ENCODE measurements at places on chromosomes 3 and 15.

DNA sequence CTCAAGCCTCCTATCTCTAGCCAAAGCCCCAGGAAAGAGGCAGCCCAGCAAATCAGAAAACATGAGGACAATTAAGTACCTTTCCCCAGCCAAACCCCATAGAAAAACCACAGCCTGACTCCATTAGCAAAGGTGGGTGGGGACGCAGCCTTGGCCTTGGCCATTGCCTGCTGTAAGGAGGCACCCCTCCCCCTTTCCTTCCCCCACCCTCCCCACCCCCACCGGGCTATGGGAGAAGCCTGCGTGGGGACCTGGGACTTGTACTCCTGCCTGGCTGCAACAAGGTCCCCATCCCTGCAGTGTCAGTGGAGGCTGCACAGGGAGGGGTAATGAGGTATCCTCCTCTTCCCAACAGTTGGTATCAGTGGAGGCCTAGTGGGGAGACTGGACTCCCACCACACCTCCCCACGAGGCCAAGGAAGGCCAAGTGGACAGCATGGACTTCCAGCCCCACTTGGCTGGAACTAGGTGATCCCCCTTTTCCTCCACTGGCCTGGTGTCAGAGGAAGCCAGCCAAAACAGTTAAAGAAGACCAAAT is 20.5 kb downstream of the PRR23E start:
- H3K27ac ChIP-seq = no peak overlapping the region
- H3K4me1 ChIP-seq = peaks cover 9% of the 10 kb centered on the region
- H3K4me3 ChIP-seq = no peak overlapping the region
- DNase-seq = no peak
- no peaks in the 10 kb centered on the region for H3K36me3 ChIP-seq
- 0 out of 2 replicates have a peak, but pooled peaks cover 6% of the 10 kb centered on the region for H3K27me3 ChIP-seq

GRCh38 chr3:136658946-136659682 is 93.1 kb downstream of the STAG1 start:
- peaks cover 7% of the 10 kb centered on the region for H3K4me1 ChIP-seq
- no peak overlapping the region for H3K4me3 ChIP-seq
- H3K36me3 ChIP-seq = no peaks in the 10 kb centered on the region
- peak; percentile 53 for DNase-seq
- H3K27ac ChIP-seq = no peak overlapping the region
- H3K27me3 ChIP-seq = no peaks in the 10 kb centered on the region

GRCh38 chr15:36926427-36926825 is 173.9 kb downstream of the MEIS2 start:
- no peaks in the 10 kb centered on the region for H3K4me1 ChIP-seq
- no peaks in the 10 kb centered on the region for H3K27me3 ChIP-seq
- no peak overlapping the region for H3K4me3 ChIP-seq
- H3K36me3 ChIP-seq = no peaks in the 10 kb centered on the region

DNA sequence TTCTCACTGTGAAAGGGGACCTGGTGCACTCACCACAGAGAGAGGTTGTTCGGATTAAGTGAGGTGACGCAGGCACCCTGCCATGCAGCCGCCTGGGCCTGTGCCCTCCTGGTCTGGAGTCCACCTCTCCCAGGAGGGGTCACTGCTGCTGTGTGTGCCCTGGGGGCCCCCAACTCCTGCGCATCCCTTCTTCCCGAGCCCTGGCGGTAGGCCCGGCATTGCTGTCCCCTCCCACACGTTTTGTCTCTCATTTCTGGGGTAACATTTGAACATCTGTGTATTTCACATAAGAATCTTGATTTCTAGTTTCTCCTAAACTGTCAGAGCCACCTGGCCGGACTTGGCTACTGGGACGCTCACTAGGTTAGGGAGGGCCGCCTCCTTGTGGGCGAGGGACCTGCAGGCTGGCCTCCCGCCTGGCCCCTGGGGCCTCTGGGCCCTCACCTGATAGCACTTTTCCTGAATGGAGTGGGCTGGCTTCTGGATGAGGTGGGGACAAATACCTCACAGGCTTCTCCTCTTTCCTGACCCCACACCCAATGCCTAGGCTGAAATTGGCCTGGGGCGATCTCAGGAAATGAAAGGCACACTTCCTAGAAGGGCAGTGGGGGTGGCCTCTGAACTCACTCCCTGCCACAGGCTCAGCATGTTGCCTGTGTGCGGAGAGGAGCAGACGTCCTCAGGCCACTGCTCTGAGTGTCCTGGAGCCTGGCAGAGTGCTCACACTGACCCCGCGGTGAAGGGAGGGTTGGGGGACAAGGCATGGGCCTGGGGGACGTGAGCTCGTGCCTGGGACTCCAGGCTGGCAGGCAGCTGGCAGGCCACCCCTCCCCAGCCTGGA is 104.2 kb upstream of the PRR23E start:
- H3K36me3 ChIP-seq = no peaks in the 10 kb centered on the region
- H3K4me1 ChIP-seq = no peaks in the 10 kb centered on the region
- no peak overlapping the region for H3K4me3 ChIP-seq
- DNase-seq = no peak
- H3K27me3 ChIP-seq = no peaks in the 10 kb centered on the region
- no peak overlapping the region for H3K27ac ChIP-seq

GRCh38 chr15:84797212-84797611 is 19.9 kb upstream of the ALPK3 start:
- H3K4me3 ChIP-seq = no peak overlapping the region
- no peaks in the 10 kb centered on the region for H3K27me3 ChIP-seq
- no peak overlapping the region for H3K27ac ChIP-seq
- peaks cover 34% of the 10 kb centered on the region for H3K36me3 ChIP-seq
- no peak for DNase-seq
- no peaks in the 10 kb centered on the region for H3K4me1 ChIP-seq

DNA sequence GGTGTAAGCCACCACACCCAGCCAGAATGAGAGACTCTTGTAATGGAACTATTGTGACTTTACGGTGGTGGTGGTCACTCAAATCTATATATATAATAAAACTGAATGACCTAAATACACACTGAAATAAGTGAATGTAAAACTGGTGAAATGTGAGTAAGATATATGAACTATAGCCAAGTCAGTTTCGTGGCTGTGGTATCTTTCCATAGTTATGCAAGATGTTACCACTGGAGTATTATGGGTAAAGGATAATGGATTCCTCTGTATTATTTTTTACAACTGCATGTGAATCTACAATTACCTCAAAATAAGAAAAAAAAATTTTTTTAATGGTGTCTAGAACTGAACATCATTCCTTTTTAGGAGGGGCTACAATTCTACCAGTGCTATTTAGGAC is 21.9 kb downstream of the PIK3CB start:
- no peaks in the 10 kb centered on the region for H3K4me1 ChIP-seq
- no peaks in the 10 kb centered on the region for H3K36me3 ChIP-seq
- no peaks in the 10 kb centered on the region for H3K27me3 ChIP-seq
- no peak overlapping the region for H3K4me3 ChIP-seq

DNA sequence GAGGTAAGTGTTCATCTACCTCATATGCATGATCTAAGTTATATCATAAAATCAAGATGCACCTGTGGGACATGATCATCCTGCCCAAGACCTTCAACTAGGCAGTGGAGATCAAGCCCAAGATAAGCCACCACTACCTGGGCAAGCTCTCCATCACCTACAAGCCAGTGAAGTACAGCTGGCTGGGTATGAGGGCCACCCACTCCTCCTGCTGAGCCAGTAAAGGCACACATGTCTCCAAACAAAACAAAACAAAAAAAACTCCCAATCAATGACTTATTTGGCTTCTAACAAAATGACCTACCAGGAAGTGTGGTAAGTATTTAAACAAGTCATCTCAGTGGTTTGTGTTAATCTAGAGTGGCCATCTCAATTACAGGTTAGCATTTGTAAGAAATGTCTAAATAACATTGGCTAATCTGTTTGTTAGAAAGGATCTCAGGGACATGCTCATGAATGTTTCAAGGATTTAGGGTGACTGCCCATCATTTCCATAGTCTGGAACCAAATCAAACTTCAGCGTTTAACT is 3.1 kb downstream of the PAQR9 start:
- H3K4me3 ChIP-seq = no peak overlapping the region
- no peak overlapping the region for H3K27ac ChIP-seq
- no peaks in the 10 kb centered on the region for H3K4me1 ChIP-seq
- H3K27me3 ChIP-seq = peaks cover 5% of the 10 kb centered on the region

DNA sequence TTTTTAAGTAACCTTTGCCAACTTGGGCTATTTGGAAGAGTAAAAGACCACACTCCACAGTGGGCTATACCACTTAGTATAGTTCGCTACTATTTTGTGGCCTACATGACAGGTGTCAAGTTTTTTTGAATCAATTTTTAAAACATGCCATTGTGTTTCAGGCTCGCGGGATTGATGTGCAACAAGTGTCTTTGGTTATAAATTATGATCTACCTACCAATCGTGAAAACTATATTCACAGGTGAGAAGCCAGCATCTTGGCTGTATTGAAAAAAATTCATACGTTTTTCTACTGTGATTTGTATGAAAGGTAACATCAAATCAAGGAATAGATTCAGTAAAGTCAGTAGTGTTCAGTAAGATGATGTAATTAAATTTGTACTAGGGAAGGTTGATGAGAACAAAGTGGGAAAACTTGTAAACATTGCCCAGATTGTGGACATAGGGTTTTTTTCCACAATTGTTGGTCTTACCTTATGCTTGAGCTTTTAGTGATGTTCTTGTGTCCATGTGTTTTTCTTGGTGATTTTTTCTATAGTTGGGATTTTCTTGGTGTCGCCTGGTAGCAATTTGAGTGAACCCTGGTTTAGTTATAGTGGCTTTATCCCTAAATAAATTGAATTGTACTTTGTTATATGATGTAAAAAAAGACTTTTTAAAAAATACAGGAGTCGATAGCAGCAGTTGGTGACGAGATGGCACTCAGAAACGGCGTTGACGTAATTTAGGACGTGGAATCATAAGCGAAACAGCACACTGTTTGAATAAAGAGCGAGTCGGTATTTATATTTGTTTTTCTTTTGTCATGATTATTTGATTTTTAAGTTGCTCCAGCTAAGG is 4.5 kb downstream of the EIF4A2 start:
- DNase-seq = no peak
- no peaks in the 10 kb centered on the region for H3K27me3 ChIP-seq
- H3K27ac ChIP-seq = no peak overlapping the region

- H3K36me3 ChIP-seq = no peaks in the 10 kb centered on the region
- no peaks in the 10 kb centered on the region for H3K4me1 ChIP-seq
- H3K27ac ChIP-seq = no peak overlapping the region
- H3K4me3 ChIP-seq = no peak overlapping the region
Measured at GRCh38 chr3:71497367-71497897, 86.1 kb downstream of the FOXP1 start.

GRCh38 chr3:139695007-139695406 is 17.2 kb upstream of the NMNAT3 start:
- DNase-seq = no peak
- no peaks in the 10 kb centered on the region for H3K27me3 ChIP-seq
- peaks cover 2% of the 10 kb centered on the region for H3K4me1 ChIP-seq
- H3K4me3 ChIP-seq = no peak overlapping the region
- H3K36me3 ChIP-seq = no peaks in the 10 kb centered on the region

DNA sequence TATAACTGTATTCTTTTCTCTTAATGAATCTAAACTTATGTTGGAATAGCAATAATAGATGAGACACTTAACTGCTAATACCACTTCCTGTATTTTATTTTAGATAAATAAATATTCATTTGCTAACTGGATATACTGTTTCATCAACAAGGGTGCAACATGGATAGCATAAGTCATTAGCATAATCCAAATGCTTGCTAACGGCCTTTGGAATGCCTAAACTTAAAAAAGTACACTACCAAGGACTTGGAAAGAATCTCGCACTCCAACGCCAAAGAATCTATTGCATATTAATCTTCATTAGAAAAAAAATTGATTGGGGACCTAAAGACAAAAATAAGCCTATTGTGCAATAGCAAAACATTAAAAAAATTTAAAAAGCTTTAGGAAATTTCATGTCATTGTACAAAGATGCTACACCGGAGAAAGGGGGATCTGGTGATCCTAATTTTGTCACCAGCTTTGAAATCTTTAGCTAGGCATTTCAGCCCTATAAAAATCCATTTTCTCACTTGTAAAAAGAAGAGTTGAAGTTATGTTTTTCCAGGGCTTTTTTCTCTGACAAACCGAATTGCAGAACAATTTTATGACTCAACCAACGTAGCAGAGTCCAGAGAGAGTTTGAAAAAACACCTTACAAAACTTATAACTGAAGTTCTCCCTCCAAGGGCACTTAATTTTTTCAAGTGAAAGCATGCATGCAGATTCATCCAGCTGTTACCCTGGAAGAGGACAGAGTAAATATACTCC is 4.1 kb downstream of the VGLL3 start:
- no peaks in the 10 kb centered on the region for H3K27me3 ChIP-seq
- H3K4me3 ChIP-seq = peak overlapping the region; percentile 81
- peaks cover 15% of the 10 kb centered on the region for H3K36me3 ChIP-seq
- H3K27ac ChIP-seq = peak overlapping the region; percentile 37
- DNase-seq = no peak

DNA sequence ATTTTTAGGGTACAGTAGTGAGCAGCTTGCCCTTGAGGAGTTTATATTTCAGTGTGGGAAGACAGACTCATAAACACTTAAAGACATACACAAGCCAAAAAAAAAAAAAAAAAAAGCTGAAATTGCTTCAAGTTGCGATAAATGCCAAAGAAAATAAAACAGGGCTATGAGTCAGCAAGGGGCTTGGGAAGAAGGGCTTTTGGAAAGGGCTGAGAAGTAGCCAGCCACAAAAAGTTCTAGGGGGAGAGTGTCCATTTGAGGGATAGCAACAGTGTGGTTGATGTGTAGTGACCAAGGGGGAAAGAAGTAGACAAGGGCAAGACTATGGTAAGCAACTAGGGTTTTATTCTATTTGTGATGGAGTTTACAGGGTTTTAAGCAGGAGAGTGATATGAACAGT is 185.5 kb downstream of the ADAMTS9 start:
- no peaks in the 10 kb centered on the region for H3K36me3 ChIP-seq
- no peaks in the 10 kb centered on the region for H3K4me1 ChIP-seq
- H3K4me3 ChIP-seq = no peak overlapping the region

GRCh38 chr15:31366169-31366734 is 39.6 kb downstream of the KLF13 start:
- no peaks in the 10 kb centered on the region for H3K36me3 ChIP-seq
- H3K4me3 ChIP-seq = no peak overlapping the region
- no peak overlapping the region for H3K27ac ChIP-seq

GRCh38 chr3:55690177-55690576 is 203.1 kb upstream of the WNT5A start:
- peaks cover 19% of the 10 kb centered on the region for H3K4me1 ChIP-seq
- no peak overlapping the region for H3K27ac ChIP-seq
- no peak overlapping the region for H3K4me3 ChIP-seq
- H3K36me3 ChIP-seq = no peaks in the 10 kb centered on the region
- no peak for DNase-seq
- H3K27me3 ChIP-seq = no peaks in the 10 kb centered on the region

- H3K4me3 ChIP-seq = no peak overlapping the region
- no peak overlapping the region for H3K27ac ChIP-seq
- H3K36me3 ChIP-seq = no peaks in the 10 kb centered on the region
- peak; percentile 33 for DNase-seq
Measured at GRCh38 chr3:167740961-167741587, 5.6 kb downstream of the SERPINI1 start.

GRCh38 chr15:88223084-88223483 is 33.5 kb downstream of the NTRK3 start:
- no peak for DNase-seq
- 0 out of 2 replicates have a peak, but pooled peaks cover 3% of the 10 kb centered on the region for H3K4me1 ChIP-seq
- H3K27ac ChIP-seq = no peak overlapping the region
- H3K4me3 ChIP-seq = no peak overlapping the region
- H3K36me3 ChIP-seq = no peaks in the 10 kb centered on the region

- peak overlapping the region; percentile 84 for H3K27ac ChIP-seq
- H3K27me3 ChIP-seq = no peaks in the 10 kb centered on the region
- peaks cover 39% of the 10 kb centered on the region for H3K4me1 ChIP-seq
- H3K36me3 ChIP-seq = no peaks in the 10 kb centered on the region
Measured at GRCh38 chr3:8712045-8712907, 21.3 kb upstream of the CAV3 start.
